ENCODE measurements at places on chromosomes 12 and 14.

- no peak for DNase-seq
These were observed 12.7 kb downstream of the PPP2R5C start for GRCh38 chr14:101774006-101774795.

DNA sequence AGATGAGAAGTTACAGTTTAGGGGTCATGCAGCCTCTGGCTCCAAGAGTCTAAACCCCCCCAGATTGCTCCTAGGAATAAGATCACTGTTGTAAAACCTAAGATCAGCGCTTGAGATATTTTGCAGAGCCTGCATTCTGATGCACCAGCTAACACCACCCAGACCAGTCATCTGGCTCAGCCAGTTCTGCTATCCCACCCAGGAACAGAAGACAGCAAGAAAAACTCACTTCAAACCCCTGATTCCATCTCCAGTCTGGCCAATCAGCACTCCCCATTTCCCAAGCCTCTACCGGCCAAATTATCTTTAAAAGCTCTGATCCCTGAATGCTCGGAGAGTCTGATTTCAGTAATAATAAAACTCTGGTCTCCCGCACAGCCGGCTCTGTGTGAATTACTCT, 158.6 kb downstream of the ZNF664 start:
- DNase-seq, result no peak

DNA sequence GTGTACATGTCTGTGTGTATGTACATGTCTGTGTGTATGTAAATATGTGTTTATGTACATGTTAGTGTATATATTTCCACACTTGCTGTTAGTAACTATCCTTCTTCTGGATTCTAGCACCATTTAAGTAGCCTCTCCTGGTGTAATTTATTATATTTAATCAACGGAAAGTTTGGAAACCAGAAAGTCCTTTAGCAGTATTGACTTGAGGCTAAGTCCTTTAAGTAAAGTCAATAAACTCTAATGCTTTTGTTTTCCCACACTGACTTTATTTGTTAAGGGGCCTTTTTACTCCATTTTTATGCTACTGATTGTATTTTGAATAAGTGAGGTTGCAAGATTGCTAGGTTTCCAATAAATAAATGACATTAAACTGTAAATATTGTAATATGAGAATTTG, 876.4 kb upstream of the SEL1L start:
- DNase-seq, result no peak

GRCh38 chr12:256958-257357, 5.7 kb downstream of the SLC6A13 start:
- DNase-seq, result no peak

DNA sequence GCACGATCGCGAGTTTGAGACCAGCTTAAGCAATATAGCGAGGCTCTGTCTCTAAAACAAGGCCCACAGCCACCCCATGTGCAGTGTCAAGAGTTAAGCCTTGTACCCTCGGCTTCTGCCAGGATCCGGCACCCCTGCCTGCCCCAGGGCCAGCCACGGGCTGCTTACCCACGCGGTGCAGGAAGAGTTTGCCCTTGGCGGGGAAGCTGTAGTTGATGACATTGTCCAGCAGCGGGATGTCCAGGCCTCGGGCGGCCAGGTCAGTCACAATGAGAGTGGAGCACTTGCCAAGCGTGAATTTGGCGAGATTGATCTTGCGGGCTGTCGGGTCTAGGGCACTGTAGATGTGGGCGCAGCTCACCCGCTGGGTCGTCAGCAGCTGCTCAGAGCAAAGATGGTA, 13.1 kb downstream of the DDX54 start:
- no peak for DNase-seq

- no peak for DNase-seq
These were observed 66.3 kb downstream of the MBIP start for GRCh38 chr14:36254020-36254624.

GRCh38 chr12:106897082-106897481, 58.6 kb upstream of the TMEM263 start:
- no peak for DNase-seq

- no peak for DNase-seq
These were observed 207.2 kb upstream of the TMTC1 start for GRCh38 chr12:29990971-29991370.

DNA sequence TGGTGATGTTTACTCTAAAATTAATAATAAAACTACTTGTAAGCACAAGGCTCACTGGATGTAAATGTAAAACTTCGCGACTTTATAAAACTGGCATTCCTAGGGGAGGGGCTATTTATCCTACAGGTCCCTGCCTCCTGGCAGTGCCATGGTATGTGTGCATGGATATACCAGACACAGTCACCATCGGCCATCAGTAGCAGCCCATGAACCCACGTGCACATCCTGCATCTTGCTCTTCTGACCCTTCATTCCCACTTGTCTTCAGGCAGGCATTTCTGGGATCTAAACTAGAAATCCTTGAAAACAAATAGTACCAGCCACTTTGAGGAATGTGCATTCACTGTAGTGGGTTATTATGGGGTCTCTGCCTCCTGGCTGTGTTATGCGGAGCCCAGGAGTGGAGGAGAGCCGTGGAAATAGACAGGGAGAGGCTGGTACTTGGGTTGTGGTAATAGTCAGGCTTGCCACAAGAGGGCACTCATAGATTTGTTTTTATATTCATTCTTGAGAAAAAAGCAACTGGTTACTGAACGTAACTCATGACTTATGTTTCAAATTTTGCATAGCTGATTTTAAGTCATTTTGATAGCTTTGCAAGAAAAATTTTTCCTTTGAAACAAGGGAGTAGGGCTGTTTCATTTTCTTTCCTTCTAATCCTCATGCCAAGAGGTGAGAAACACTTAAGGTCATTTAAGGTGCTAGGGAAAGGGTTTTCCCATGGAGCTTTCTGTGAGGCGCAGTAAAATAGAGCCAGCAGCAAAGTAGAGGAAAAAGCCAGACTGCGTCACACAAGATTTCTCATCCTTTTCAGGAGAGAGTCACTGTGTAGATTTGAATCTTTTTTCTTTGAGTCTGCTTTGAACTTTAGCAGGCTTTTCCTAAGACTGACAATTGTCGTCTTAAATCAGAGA, 17.4 kb upstream of the GALNT16 start:
- DNase-seq, result peak; percentile 14

DNA sequence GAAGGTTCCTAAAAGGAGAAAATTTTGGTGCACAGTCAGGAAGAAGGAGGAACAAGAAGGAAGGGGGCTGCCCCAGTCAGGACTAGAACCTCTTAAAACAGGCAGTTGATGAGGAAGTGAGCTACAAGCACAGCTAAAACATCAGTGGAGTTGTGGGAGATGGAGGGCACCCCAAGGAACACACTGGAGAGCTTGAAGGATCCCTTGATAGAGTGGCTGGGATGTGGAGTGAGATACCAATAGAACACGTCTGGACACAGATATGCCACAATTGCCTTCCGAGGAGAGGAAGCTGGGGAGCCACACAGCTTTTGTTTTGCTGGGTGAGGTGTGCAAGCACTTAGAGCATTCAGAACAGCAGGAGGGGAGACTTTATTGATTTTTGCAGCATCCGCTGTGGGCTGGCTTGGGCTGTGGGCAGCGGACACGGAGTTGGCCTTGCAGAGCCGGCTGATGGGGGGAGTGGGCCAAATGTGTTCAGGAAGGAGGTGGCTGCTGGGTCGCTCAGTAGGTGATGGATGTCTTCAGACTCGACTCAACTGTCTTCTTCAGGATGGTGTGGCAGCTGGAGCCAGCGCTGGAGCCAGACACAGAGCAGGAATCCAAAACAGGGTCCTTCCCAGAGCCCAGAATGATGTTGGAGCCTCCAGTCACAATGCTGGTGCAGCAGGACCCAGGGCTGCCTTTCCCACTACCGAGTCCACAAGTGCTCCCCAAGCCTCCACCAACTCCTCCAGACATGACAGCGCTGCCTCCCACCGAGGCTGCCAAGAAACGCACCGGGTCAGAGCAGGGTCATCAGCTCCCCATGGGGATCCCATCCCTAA, 4.7 kb upstream of the KRT79 start:
- DNase-seq, result no peak

GRCh38 chr14:70289138-70289537, 70.3 kb downstream of the COX16 start:
- DNase-seq, result no peak

GRCh38 chr12:121905746-121906145, 12.6 kb upstream of the CFAP251 start:
- no peak for DNase-seq

GRCh38 chr14:26820572-26820971, 222.7 kb upstream of the NOVA1 start:
- no peak for DNase-seq

DNA sequence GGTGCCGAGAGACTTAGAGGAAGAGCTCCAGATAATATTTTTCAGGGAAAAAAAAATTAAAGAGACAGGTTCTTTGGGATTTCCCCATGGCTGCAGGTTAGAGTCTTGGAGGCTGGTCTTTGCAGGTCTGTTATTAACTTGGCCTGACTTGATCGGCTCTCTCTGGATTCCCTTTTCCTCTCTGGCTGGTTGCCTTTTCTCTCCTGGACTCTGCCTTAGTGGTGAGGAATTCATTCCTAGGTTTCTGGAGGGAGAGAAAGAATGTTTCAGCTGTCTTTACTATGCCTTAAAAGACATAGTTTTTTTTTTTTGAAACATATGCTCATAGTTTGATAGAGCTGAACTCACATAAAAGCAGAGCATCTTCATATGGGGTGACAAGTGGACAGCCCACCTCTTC, 336.3 kb downstream of the BMP4 start:
- no peak for DNase-seq

GRCh38 chr14:79134361-79134760, 964.2 kb downstream of the NRXN3 start:
- no peak for DNase-seq

- DNase-seq, result no peak
These were observed 22.2 kb upstream of the CFAP54 start for GRCh38 chr12:96466939-96467751.

GRCh38 chr14:23895480-23895879, 58.1 kb upstream of the DHRS4 start:
- no peak for DNase-seq

GRCh38 chr12:101637936-101638335, 43.2 kb downstream of the MYBPC1 start:
- DNase-seq, result no peak

- no peak for DNase-seq
These were observed 391.0 kb upstream of the SYT1 start for GRCh38 chr12:78473561-78473960.

DNA sequence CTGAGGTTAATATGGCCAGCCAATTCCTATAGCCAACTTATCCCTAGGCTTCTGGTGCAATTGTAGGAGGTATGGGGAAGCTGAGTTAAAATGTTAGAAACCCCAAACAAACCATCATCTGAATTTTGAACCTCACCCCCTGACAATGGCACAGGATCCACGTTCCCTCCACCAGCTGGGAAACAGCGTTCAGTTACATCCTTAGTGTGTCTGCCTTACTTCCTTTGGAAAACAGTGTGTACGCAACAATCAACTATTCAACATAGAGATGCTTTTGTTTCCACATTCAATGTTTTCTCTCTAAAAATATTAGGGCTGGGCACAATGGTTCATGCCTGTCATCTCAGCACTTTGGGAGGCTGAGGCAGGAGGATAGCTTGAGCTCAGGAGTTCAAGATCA, 203.4 kb downstream of the TTC7B start:
- no peak for DNase-seq

- no peak for DNase-seq
These were observed 23.0 kb downstream of the ISCA2 start for GRCh38 chr14:74516451-74517160.

DNA sequence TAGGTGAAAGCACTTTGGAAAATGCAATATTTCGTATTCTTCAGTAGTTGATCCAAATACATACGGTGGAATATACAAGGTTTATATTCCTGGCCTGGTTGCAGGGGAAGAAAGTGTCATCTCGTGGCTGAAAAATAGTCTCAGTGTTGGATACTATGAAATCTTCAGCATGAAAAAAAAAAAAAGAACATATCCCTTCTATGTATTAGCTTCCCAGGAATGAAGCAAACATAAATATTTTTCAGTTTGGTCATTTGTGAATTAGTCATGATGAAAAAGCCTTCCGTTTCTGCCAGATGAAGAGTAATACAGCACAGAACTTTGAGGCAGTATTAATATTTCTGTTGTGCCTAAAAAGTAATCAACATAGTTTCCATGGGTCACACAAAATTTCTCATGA, 36.7 kb downstream of the FLRT2 start:
- no peak for DNase-seq

Measured in activated effector memory CD4-positive, alpha-beta T cell treated with Interleukin-2 at 50 U/mL for 16 hours (primary cell).